ENCODE measurements at places on chromosomes 2 and 18. TPM values are rescaled to one million over a fixed set of nuclear protein-coding genes. Genes with fewer than 3 reads are reported as not detected.

Gene TSPYL6
- not detected for total RNA-seq

Gene DHRS9
- total RNA-seq: not detected

Gene NT5DC4
- total RNA-seq: not detected

Gene ERBB4
- total RNA-seq: under 0.01 TPM

Gene COL4A4
- under 0.01 TPM for total RNA-seq

Gene LAMA3
- total RNA-seq: 9.0 TPM

Gene GAL3ST2
- not detected for total RNA-seq

Gene ZAP70
- 0.53 TPM for total RNA-seq

Gene NR4A2
- 0.54 TPM for total RNA-seq

Gene RBBP8
- total RNA-seq: 17.1 TPM

Gene PFN4
- total RNA-seq: not detected

Gene GREB1
- total RNA-seq: 0.34 TPM

Gene UGT1A3
- not detected for total RNA-seq

Gene SP9
- not detected for total RNA-seq

Gene CD226
- 0.13 TPM for total RNA-seq

Gene DYNAP
- not detected for total RNA-seq

Gene CBLN2
- total RNA-seq: 0.10 TPM

Gene UGT1A6
- total RNA-seq: not detected

Gene TCF23
- total RNA-seq: not detected

Gene ZNF521
- total RNA-seq: 18.1 TPM

Gene SPATA3
- total RNA-seq: not detected

Gene INSIG2
- total RNA-seq: 12.3 TPM

Gene FAM98A
- total RNA-seq: 35.5 TPM

Gene BCL11A
- total RNA-seq: 0.13 TPM

Gene PROM2
- under 0.01 TPM for total RNA-seq

Gene LRP1B
- 0.20 TPM for total RNA-seq

Gene TMEM178A
- not detected for total RNA-seq

Gene FBXO41
- total RNA-seq: 0.05 TPM

Gene KATNAL2
- 2.2 TPM for total RNA-seq

Gene GPBAR1
- total RNA-seq: not detected

Gene REG1A
- not detected for total RNA-seq

Gene FZD7
- not detected for total RNA-seq
